ENCODE measurements at places on chromosomes 2 and 18. TPM values are rescaled to one million over a fixed set of nuclear protein-coding genes. Genes with fewer than 3 reads are reported as not detected.

Gene SLC38A11
- total RNA-seq, result not detected

GRCh38 chr2:189512879-189513278 is 67.7 kb downstream of the SLC40A1 start:
- no peak for DNase-seq

Gene PTCD3
- total RNA-seq, result 86.1 TPM

Gene B3GNT7
- not detected for total RNA-seq

Gene HNMT
- total RNA-seq, result 65.8 TPM

- DNase-seq, result no peak
Measured at GRCh38 chr18:13465476-13465875, 246.9 kb downstream of the LDLRAD4 start.

GRCh38 chr18:30908381-30908780 is 134.2 kb downstream of the DSC3 start:
- no peak for DNase-seq

All from SJSA1 (cell line).